ENCODE measurements at places on chromosomes 4 and X.

DNA sequence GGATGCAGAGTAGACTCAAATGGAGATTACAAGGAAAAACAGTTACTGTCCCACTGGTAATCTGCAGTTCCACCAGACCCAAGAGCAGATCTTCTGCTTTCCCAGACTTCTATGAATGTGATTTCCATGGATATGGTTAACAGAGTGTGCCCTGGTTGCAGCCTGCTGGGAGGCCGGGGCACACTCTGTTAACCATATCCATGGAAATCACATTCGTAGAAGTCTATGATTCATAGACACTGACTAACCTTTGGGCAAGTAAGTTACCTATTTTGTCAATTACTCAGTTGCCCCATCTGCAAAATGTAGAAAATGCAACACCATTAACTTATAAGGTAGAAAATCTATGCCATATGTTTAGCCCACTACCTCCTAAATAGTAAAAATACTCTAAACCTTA, 443.1 kb upstream of the PITX2 start:
- DNase-seq, result no peak

DNA sequence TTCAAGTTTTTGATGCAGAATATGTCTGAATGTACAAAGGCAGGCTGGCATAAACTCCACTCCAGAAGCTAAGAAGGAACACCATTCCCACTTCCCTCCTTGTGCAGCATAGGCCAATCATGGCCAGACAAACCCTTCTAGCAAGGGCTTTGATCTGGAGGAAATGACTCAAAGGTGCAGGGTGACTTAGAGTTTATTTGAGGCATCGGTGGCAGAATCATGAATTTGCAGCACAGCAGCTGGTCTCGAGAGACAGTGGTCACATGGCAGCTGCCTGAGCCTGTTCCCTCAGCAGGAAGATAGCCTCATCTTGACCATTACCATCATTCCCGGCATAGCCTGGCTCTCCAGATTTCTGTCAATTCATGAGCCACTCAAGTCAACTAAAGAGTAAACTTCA, 154.5 kb downstream of the ATP10D start:
- no peak for DNase-seq

DNA sequence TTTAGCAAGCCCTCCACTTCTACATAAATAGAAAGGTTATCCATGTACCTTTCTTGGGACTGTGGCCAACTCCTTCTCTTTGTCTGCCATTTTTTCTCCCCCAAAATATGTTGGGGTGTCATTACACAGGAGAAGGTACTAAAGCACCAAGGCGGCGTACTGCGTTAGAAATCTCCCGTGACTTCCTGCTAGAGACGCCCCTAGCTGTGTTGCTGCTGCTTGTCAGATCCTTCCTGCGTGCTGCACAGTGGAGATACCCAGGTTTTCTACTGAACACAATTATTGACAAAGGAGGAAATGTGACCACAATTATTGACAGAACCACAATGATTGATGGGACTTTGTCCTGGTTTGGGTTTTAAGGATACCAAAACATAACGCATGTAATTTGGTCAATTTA, 97.7 kb downstream of the EFHC2 start:
- no peak for DNase-seq

DNA sequence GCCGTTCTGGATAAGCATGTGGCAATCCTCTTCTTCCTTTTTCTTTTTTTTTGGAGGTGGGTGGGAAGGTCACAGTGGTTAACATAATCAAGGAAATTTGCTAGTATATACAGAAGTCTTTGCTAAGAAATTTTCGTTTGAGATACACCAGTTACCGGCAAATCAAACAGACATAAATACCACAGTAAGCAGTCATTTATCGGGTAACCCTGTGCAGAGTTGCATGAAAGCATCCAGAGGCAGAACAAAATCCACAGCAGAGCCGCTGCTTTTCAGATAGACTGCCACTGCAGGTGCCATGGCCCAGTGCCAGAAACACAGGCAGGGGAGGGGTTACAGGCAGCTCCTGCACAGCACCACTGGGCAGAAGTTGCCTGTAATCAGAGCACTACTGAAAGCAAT, 179.1 kb upstream of the MAB21L2 start:
- no peak for DNase-seq

- DNase-seq, result no peak
Observed at GRCh38 chrX:19392703-19393102, 49.0 kb downstream of the PDHA1 start.

- DNase-seq, result no peak
Observed at GRCh38 chr4:91436556-91436955, 867.2 kb upstream of the GRID2 start.

- DNase-seq, result no peak
Observed at GRCh38 chrX:3263681-3264126, 82.7 kb downstream of the MXRA5 start.

DNA sequence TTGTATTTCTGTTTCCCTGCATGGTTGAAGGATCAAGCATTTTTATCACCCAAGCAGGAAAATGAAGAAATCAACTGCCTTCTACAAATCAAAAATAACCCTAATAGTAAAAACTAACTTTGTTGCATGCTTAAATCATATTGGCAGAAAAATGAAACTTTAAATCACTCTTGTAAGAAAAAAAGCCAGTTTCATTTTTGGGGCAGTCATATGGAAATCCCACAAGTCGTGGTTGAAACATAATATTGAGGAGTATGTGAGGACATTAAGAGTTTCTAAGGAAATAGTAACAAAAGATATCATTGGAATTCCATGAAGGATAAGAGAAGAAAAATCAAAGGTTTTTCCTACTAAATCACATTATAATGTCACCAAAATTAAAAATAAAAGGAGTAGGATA, 8.4 kb downstream of the TEC start:
- DNase-seq, result no peak

- DNase-seq, result no peak
Observed at GRCh38 chr4:1340181-1340747, 6.7 kb upstream of the UVSSA start.
